ENCODE measurements at places on chromosomes 11 and 22.

DNA sequence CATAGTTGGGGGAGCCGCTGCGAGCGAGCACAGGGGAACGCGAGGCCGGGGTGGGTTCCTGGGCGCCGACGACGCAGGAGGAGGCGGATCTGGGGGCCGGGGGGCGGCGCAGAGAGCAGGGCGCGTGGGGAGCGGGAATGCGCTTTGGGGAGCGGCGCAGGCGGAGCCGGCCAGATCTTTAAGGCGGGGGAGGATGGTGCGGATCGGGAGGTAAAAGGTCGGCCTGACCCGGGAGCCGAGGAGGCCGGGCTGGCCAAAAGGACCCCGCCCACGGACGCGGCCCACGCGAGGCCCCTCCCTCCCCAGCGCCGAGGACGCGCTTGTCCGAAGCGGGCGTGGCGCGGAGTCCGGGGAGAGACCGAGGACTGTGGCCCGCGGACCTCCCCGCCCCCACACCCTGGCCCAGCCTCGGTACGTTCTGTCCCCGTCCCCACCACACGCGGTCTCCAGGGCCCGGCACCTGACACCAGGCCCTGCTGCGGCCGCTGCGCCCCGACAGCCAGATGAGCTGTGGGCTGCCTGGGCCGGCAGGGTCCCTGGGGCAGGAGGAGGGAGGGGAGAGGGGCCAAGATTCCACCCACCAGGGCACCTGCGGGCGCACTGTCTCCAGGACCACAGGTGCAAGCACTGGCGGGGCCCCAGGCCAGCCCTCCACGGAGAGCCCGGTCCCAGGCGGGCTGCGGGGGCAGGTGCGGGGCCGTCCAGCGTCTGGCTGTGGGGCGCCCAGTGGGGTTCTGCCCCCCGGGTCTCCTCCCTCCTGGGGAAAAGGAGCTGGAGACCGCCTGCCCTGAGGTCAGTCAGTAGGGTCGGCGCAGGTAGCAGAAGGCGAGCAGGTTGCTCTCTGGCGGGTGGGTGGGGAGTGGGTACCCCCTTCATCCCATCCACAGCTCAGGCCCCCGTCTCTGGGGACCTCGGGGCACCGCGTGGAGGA is 10.9 kb downstream of the PIM3 start:
- DNase-seq: no peak

DNA sequence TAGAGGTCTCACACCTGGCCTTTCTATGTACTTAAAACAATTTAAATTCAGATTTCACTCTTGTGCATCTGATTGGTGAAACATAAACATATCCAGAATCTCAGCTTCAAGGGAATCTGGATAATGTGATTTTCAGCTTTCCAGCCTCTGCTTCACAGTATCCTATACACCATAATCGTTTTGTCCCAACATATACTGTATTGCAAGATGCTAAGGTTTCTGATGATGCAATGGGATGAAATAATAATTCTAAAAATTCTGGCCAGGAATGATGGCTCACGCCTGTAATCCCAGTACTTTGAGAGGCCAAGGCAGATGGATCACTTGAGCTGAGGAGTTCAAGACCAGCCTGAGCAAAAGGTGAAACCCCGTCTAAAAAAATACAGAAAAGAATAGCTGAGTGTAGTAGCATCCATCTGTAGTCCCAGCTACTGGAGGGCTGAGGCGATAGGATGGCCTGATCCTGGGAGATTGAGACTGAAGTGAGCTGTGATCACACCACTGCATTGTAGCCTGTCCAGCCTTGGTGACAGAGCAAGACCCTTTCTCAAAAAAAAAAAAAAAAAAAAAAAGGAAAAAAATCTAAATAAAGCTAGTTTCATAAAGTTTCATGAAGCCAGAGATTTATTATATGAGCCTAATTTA is 41.0 kb upstream of the CTSC start:
- no peak for DNase-seq

GRCh38 chr11:35232891-35233330 is 93.9 kb downstream of the CD44 start:
- DNase-seq: no peak

GRCh38 chr11:67195971-67196456 is 70.3 kb upstream of the GRK2 start:
- DNase-seq: no peak

GRCh38 chr11:1603629-1604028 is 4.6 kb downstream of the KRTAP5-3 start:
- DNase-seq: no peak

- DNase-seq: no peak
Measured at GRCh38 chr11:128776424-128777284, 82.8 kb downstream of the FLI1 start.

DNA sequence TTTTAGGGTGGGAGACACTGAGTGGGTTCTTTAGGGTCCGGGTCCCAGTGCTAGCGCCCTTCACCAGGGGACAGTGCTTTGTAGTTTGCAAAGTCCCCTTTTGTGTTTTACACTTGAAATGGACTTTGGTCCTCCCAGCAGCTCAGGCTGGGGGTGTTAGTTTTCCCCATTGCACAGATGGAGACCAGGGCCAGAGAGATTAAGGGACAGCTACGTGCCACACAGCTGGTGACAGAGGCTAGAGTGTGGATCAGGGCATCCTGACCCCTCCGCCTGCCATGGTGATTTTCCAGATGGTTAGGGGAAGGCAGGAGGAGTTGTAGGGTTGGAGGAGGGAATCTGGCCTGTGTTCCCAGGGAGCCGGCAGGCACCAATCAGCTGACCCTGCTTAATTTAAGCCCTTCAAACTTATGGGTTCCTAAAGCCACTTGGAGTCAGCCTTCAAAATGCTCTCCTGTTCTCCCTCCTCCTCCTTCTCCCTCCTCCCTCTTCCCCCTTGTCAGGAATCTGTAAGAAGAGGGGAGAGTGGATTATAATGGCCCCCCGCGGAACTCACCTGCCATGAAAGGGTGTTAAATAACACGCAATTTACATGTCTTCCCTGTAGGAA is 22.5 kb upstream of the MPPED1 start:
- DNase-seq: no peak

GRCh38 chr22:45470871-45471270 is 31.8 kb upstream of the FBLN1 start:
- no peak for DNase-seq

DNA sequence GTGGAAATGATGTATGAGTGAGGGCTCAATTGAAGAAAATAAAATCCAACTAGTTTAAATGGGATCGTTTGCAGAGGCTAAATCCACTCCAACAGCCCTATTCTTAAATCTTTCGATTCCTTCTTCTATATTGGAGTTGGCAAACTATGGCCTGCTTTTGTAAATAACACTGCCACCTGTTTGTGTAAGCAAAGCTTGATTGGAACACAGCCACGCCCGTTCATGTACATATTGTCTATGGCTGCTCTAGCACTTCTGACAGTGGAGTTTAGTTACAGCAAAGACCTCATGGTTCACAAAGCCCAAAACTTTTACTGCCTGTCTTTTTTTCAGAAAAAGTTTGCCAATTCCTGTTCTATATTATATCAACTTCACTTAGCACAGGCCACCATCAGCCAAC is 40.6 kb upstream of the RCN1 start:
- no peak for DNase-seq

DNA sequence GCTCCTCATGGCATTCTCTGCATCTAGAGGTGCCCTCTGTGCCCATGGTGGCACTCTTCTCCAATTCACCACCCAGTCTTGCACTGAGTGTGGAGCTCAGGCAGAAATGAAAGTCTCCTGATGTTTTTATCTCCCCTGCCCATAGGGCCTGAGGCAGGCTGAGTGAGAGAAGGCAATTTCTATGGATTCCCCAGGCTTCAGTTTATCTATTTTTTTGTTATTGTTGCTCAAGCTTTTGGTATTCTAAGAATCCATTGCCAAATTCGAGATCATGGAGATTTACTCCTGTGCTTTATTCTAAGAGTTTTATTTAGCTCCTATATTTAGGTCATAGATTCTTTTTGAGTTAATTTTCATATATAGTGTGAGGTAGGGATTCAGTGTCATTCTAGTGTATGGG is 40.7 kb downstream of the TSPAN18 start:
- no peak for DNase-seq

DNA sequence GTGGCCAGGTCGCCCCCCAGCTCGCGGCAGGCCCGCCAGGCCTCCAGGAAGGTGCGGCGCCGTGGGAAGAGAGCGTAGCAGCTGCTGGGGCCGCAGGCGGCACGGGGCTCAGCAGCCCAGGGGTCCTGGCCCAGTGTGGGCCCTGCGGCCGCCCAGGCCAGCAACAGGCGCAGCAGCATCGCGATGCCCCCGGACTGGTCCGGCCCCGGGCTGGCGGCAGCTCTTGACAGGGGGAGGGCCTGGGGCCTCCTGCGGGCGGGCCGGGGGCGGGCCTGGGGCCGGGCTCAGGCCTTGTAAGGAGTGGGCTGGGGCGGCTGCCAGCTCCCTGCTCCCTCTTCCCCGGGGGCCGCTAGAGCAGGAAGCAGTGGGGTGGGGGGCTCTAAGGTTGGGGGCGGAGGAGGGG is at the start of gene CD248:
Gene CD248, minus strand, starts transcription at position 196 of the 403 bp plus-strand sequence. Its CDS starts 17 bp downstream, at position 179.
- no peak for DNase-seq

DNA sequence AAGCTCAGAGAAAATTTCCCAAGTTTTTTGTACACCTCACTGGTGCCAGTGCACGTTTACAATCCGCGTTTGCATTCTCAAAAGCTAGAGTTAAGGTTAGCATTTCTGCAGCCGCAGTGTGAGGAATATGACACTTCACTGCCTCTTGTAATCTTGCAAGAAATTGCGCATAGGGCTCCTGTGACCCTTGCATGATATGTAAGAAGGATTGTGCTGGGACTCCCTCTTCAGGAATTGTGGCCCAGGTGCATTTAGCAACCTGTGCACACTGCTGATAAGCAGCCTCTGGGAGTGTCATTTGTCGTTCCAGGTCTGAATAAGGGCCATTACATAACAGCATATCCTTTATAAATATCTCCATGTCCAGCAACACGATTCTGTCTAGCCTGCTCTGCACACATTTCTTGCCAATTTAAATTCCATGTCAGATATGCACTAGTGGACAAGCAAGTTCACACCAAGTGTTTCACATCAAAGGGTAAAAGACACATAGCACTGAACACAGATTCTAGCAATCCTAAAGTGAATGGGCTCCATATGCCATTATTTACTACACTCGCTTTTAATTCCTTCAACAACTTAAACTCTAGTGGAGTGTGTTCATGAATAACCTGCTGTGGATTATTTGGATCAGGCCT is 69.2 kb upstream of the INCENP start:
- peak; percentile 56 for DNase-seq

DNA sequence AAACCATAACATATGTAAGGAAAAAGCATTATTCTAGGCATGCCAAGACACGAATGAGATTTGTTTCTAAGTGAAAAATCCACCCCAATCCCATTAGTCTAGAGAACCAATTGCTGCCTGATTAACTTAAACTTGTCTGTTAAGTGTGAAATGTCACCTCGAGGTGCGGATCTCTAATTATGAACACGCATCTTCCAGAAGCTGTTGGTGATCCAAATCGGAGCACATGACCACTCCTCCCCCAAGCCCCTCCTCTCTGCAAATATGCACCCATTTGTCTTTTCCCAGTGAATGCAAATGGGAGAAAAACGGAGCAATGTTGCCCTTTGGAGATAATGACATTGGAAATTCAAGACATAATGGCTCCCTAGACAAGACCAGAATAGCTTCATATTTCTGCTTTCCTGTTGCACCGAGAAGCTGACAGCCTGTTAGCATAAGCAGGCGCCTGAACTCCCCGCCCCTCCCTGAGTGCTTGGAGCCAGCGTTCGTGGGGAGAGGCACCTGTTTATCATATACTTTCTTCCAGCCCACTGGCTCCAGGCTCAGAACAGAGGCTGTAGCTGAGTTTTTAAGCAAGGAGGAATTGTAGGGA is 6.0 kb upstream of the FXYD6 start:
- no peak for DNase-seq

DNA sequence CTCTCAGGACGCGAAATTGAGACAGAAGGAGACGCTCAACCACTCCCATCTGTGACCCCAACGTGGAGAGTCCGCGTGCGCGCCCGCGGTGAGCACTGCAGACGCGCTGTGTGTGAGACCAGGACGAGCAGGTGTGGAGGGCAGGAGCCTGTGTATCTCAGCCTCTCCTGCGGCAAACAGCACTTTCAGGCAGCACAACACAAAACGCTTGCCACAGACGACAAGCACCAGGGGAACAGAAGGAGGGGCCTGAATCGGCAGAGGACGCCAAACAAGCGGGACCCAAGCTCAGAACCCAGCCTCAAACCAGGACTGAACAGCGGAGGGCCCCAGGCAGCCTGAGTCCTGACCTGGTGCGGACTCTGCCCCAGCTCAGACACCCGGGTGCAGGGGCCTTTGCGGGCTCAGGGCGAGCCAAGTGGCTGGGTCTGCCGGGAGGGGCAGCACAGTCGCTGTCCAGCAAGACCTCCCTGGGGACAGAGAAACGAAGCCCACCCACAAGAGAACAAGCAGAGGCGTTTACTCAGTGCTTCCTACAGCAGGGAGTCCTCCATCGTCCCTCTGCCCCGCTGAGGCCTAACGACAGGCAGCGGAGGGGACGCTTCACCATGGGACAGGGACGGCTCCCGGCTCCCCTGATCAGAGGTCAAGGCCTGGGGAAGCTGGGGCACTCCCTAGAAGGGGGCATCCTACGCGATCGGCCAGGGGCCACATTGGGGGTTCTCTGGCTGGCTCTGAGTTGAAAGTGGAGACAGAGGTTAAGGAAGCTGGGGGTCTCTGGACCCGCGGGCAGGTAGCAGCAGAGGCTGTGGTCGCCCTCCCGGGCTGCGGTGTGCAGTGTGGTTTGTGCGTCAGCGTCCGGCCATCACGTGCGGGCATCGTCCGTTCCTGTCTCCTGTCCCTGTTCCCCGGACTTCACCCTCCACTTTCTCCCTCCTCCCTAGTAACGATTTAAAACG is 560.8 kb downstream of the BRD1 start:
- DNase-seq: no peak

GRCh38 chr22:42895087-42895486 is 38.0 kb upstream of the ARFGAP3 start:
- no peak for DNase-seq

DNA sequence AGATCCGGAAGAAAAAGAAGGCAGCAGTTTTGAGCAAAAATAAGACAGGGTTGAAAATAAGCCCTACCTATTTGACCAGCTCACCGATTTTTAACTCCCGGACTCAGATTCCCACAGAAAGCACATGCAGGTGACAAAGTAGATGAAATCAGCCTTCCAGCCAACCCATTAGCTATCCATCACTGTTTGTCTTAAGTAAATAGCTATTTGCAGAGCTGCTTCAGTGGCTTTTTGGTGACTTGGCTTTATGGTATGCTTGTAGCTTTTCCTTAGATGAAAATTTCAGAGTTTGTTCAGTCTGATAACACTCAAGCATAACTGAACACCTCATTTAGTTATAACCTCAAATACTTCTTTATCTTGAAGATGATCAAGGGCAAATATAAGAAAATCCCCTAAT is 192.6 kb downstream of the HIPK3 start:
- DNase-seq: no peak

DNA sequence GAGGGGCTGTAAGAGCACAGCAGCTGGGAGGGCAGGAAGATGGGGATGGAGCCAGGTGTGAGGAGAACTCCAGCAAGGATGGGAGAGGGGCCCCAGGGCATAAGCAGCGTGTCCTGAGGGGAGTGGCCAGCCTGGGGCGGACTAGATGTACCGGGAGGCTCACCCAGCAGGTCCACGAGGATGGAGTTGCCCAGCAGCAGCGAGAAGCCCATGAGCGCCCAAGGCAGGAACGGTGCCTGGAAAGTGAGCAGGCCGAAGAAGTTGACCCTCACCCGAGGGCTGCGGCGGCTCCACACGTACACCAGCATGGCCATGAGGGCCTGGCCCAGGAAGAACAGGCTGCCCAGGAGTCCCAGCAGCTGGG is 1.3 kb downstream of the DERL3 start:
- DNase-seq: no peak
